Uterine smooth muscle cell (primary cell): ENCODE measurements at places on chromosomes 1 and 21. TPM values are rescaled to one million over a fixed set of nuclear protein-coding genes. Genes with fewer than 3 reads are reported as not detected.

Gene VPS26C
- 77.0 and 80.3 TPM in 2 replicates for total RNA-seq

Gene TNFRSF8
- total RNA-seq: 0.37 and 0.89 TPM in 2 replicates

Gene CLDN17
- total RNA-seq: not detected in 2 replicates

Gene AMY2A
- not detected in 2 replicates for total RNA-seq

Gene GOLT1A
- not detected in 2 replicates for total RNA-seq

Gene RHD
- total RNA-seq: 0.12 TPM in 1 of 2 replicates, not detected in the other

Gene SPRR2G
- not detected in 2 replicates for total RNA-seq

Gene DCST1
- not detected in 2 replicates for total RNA-seq

Gene EPHA10
- total RNA-seq: under 0.01 TPM in 1 of 2 replicates, not detected in the other

Gene MYBPHL
- not detected in 2 replicates for total RNA-seq

Gene BRINP2
- 0.12 and 0.22 TPM in 2 replicates for total RNA-seq

Gene TRIM67
- total RNA-seq: not detected in 2 replicates

Gene TNFRSF9
- under 0.01 TPM in 1 of 2 replicates, not detected in the other for total RNA-seq

Gene STRIP1
- total RNA-seq: 55.3 and 55.4 TPM in 2 replicates

Gene PCP4L1
- not detected in 2 replicates for total RNA-seq
